ENCODE measurements at places on chromosomes 4 and X. TPM values are rescaled to one million over a fixed set of nuclear protein-coding genes. Genes with fewer than 3 reads are reported as not detected.

DNA sequence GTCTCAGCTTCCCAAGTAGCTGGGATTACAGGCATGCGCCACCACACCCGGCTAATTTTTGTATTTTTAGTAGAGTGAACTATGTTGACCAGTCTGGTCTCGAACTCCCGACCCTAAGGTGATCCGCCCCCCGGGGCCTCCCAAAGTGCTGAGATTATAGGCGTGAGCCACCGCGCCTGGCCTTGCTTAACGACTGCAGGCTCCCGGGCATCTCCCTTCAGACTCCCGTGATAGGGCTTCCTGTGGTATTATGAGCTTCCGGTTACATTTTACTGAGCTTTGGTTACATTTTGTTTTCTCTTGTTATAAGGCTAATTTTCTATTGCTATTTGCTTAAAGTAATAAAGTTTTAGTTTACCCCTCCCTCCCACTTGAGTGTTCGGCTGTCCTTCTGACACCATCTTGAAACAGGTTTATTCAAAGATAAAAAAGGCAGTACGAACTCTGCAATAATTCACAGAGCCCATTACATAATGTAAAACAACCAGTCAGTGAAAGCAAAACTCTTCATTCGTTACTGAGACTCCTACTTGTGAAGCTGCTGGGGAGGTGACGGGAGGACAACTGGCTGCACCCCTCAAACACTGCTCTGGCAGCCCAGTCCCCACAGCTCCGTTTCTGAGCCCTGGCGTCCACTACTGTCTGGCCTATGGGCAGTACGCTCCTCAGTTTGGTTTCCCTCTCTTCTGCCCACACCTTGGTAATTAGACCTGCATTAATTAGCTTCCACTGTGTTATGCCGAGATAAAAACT is 795.7 kb upstream of the SLIT2 start:
- no peaks in the 10 kb centered on the region for H3K27me3 ChIP-seq
- DNase-seq, result no peak
- no peaks in the 10 kb centered on the region for H3K4me1 ChIP-seq
- H3K36me3 ChIP-seq, result no peaks in the 10 kb centered on the region

- no peaks in the 10 kb centered on the region for H3K36me3 ChIP-seq
- H3K27ac ChIP-seq, result no peak overlapping the region
- no peaks in the 10 kb centered on the region for H3K27me3 ChIP-seq
These were observed 55.3 kb upstream of the MSANTD1 start for GRCh38 chr4:3193531-3194203.

DNA sequence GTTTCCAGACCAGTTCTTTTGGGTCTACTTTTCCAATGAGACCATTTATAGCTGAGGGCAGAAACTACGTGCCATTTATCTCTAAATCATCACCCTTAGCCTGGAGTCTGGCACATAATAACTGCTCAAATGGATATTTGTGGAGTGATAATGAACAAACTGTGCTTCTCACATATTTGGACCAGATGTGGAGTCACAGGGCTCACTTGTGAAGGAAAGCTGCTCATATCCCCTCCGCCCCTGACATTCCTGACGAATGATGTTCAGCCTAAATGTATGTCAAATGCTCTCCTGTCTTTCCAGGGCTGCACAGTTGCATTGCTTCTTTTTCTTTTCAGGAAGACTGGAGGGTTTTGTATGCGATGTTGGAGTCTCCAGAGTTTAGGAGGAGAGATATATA is 110.1 kb downstream of the GBA3 start:
- no peak overlapping the region for H3K27ac ChIP-seq
- DNase-seq, result no peak
- no peaks in the 10 kb centered on the region for H3K27me3 ChIP-seq
- no peaks in the 10 kb centered on the region for H3K36me3 ChIP-seq
- H3K4me3 ChIP-seq, result no peak overlapping the region

GRCh38 chr4:40675166-40675565 is 45.5 kb upstream of the RBM47 start:
- no peaks in the 10 kb centered on the region for H3K36me3 ChIP-seq
- H3K27me3 ChIP-seq, result no peaks in the 10 kb centered on the region
- no peak overlapping the region for H3K4me3 ChIP-seq

- no peaks in the 10 kb centered on the region for H3K4me1 ChIP-seq
- no peaks in the 10 kb centered on the region for H3K27me3 ChIP-seq
- no peak overlapping the region for H3K27ac ChIP-seq
- DNase-seq, result no peak
These were observed 119.7 kb downstream of the GASK1B start for GRCh38 chr4:158053086-158053485.

DNA sequence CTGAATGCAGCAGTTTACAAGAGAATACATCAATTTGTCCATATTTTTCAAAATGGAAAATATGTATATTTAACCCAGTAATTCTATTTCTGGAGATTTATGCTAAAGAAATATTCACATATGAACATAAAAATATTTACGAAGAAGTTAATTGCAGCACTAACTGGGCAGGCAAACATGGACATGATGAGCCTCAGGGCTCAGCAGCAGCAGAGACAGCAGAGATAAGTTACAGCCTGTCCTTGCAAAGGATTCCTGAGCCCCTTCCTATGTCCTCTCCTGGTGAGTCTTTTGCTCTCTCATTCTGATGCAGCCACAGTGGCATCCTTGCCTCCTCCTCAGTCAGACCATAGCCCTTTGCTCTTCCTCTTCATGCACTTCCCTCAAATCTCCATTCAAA is 680.6 kb upstream of the CPEB2 start:
- no peak overlapping the region for H3K4me3 ChIP-seq
- H3K27ac ChIP-seq, result no peak overlapping the region
- no peak for DNase-seq
- no peaks in the 10 kb centered on the region for H3K4me1 ChIP-seq
- no peaks in the 10 kb centered on the region for H3K27me3 ChIP-seq

GRCh38 chr4:142883040-142883832 is 37.1 kb upstream of the INPP4B start:
- no peaks in the 10 kb centered on the region for H3K27me3 ChIP-seq
- no peaks in the 10 kb centered on the region for H3K4me1 ChIP-seq
- no peak overlapping the region for H3K4me3 ChIP-seq
- DNase-seq, result no peak

- no peaks in the 10 kb centered on the region for H3K36me3 ChIP-seq
- no peaks in the 10 kb centered on the region for H3K4me1 ChIP-seq
- H3K27ac ChIP-seq, result no peak overlapping the region
- H3K4me3 ChIP-seq, result no peak overlapping the region
These were observed 75.1 kb downstream of the MXRA5 start for GRCh38 chrX:3271183-3271833.

DNA sequence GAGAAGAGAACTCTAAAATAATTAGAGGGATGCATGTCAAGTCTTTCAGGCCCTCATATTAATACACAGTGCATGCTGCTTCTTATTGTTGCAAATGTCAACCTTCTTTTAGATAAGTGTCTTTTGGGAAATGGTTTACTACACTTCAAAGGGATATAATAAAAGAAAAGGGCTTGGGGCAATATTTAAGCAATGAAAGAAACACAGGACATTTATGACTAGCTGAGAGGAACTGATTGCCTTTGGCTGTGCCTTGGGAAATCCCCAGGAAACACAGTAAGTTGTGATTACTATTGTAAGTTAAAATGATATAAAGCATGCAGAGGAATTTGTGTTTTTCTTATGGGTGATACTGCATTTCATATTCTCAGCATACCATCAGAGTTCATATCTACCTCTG is 1036.2 kb upstream of the GRID2 start:
- H3K4me1 ChIP-seq, result no peaks in the 10 kb centered on the region
- no peak overlapping the region for H3K27ac ChIP-seq

DNA sequence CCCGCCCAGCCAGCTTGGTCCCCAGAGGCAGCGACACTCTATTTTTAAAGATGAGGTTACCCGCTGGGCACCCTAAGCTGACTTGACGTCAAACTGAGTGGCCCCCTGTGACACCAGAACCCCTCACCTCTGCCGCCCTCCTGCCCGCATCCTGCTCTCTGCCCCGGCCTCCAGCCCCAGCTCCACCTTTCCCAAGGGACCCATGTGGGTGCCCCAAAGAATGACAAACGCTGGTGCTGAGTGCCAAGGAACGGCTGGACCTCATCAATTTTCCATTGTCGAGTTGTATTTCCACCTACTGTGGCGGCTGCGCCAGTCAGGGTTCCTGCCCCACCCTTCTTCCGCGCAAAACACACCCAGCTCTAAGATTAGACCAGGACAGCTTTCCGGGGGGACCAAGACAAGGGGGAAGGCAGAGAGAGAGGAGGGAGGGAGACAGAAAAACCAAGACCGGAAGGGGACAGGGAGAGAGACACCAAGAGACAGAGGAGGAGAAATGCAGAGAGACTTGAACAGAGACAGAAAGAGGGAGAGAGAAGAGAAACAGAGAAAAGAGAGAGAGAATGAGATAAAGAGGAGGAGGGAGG is 2.0 kb downstream of the PRKX start:
- peak overlapping the region; percentile 54 for H3K4me3 ChIP-seq
- no peaks in the 10 kb centered on the region for H3K4me1 ChIP-seq
- peak overlapping the region; percentile 73 for H3K27ac ChIP-seq
- peaks cover 4% of the 10 kb centered on the region for H3K27me3 ChIP-seq

- no peak overlapping the region for H3K4me3 ChIP-seq
- no peak for DNase-seq
- peaks cover 31% of the 10 kb centered on the region for H3K4me1 ChIP-seq
- no peaks in the 10 kb centered on the region for H3K27me3 ChIP-seq
These were observed 4.2 kb downstream of the SLC30A9 start for GRCh38 chr4:41994461-41994985.

- H3K36me3 ChIP-seq, result no peaks in the 10 kb centered on the region
- H3K27ac ChIP-seq, result no peak overlapping the region
- peaks cover 5% of the 10 kb centered on the region for H3K4me1 ChIP-seq
- no peak overlapping the region for H3K4me3 ChIP-seq
- DNase-seq, result no peak
These were observed 290.6 kb upstream of the KLF3 start for GRCh38 chr4:38373375-38373774.

DNA sequence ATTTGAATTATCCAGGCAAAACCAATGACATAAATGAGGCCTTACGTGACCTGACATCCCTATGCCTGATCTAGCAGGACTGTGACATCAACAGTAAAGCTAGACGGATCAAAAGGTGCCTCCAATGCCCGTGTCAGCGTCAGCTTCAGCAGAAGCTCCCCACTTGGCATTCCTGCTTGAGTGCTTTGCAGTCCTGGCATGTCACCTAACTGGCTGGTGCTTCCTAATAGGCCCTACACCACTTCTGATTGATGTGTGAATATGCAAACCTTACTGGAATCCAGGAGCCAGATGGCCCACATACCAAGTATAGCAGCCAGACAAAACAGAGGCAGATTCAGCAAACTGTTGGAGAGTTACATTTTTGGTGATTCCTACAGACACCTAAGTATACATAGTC is 224.2 kb downstream of the DMD start:
- H3K27ac ChIP-seq, result no peak overlapping the region
- H3K36me3 ChIP-seq, result no peaks in the 10 kb centered on the region
- DNase-seq, result no peak
- no peaks in the 10 kb centered on the region for H3K27me3 ChIP-seq
- H3K4me3 ChIP-seq, result no peak overlapping the region
- H3K4me1 ChIP-seq, result no peaks in the 10 kb centered on the region

DNA sequence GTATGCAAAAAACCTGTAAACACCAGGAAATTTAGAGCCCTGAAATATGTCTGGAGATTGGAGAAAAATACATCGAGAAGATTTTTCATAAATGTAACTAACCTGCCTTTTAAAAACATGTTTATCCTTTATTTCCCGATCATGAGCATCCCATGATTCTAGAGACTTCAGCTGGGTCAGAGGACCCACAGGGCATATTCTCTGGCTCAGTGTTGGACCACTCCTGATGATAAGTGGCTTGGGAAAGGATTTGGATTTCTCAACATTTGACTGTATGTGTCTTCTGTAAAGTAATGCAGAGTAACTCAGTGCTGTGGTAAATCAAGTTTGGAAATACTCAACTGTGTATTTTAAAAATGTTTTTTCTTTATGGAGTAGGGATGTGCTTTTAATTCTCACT is 40.0 kb upstream of the ANK2 start:
- no peak overlapping the region for H3K27ac ChIP-seq
- H3K4me3 ChIP-seq, result no peak overlapping the region
- no peaks in the 10 kb centered on the region for H3K4me1 ChIP-seq
- H3K27me3 ChIP-seq, result no peaks in the 10 kb centered on the region
- no peak for DNase-seq

DNA sequence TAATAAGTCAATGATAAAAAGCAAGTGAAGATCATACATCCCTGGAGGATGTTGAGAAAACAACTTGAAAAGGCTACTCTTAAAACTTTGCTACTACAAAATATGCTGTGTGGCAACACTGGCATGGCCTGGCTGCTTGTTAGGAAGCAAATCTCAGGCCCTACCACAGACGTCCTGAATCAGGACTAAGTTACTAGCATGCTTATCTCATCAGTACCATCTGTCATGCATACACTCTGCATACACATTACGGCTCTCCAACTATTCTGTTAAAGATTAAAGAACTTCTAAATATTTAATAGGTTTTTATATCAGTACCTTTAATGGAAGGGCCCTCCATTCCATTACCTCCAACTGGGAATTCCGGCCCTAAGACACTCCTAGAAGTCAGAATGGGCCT is 8.2 kb downstream of the PAPSS1 start:
- H3K36me3 ChIP-seq, result no peaks in the 10 kb centered on the region
- H3K27me3 ChIP-seq, result no peaks in the 10 kb centered on the region
- no peak for DNase-seq
- peaks cover 39% of the 10 kb centered on the region for H3K4me1 ChIP-seq
- no peak overlapping the region for H3K4me3 ChIP-seq

DNA sequence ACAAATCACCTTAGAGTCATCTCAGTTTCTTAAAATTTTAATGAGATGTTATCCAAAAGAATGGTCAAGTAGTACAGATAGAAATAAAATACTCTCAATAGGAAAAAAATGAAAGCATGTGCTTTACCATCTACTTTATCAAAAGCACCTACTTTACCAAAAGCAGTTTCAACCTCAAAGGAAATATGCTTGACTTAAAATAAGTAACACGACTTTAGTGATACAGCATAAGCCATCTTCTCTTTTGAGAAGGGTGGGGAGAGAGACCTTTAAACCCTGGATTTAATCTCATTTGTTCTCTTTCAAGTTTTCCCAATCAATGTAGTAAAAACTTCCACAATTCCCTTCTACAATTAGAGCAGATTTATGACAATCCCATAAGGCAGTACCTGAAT is 26.5 kb downstream of the OTUD4 start:
- no peaks in the 10 kb centered on the region for H3K4me1 ChIP-seq
- H3K36me3 ChIP-seq, result peaks cover 3% of the 10 kb centered on the region
- DNase-seq, result no peak
- no peaks in the 10 kb centered on the region for H3K27me3 ChIP-seq
- no peak overlapping the region for H3K4me3 ChIP-seq

DNA sequence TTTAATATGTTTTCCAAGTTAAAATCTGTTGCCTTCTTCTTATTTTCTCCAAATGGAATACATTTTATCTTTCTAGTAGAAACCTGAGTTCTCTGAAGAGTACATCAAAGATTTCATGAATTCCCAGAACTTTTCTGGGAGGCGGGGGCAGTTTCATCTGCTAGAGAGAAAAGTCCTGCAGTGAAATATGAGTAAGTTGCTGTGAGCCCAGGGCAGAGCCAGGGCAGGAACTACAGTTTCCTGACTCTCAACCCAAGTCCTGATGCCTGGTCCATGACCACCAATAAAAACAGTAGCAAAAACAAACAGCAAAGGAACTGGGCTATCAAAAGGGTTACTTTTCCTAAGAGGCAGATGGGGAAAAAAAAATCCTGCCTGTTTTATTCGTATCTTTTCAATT is 239.4 kb upstream of the CTSO start:
- no peak overlapping the region for H3K27ac ChIP-seq
- no peaks in the 10 kb centered on the region for H3K4me1 ChIP-seq
- H3K4me3 ChIP-seq, result no peak overlapping the region
- no peak for DNase-seq

FGA gene
- 75.6 TPM for total RNA-seq

GUCY1B1 gene
- 23.2 TPM for total RNA-seq

RGN gene
- 16.2 TPM for total RNA-seq

PRICKLE3 gene
- total RNA-seq, result 17.6 TPM

SLITRK4 gene
- total RNA-seq, result 0.23 TPM

TMEM154 gene
- 6.7 TPM for total RNA-seq

NOX1 gene
- not detected for total RNA-seq

F11 gene
- total RNA-seq, result 5.4 TPM

PDLIM3 gene
- total RNA-seq, result 43.1 TPM
